Stimulated activated naive CD8-positive, alpha-beta T cell treated with anti-CD3 and anti-CD28 coated beads, Interleukin-15, Interleukin-2, amounts not matched to agents 100 U/mL and 50 U/mL, for 24 hours (primary cell): ENCODE measurements at places on chromosomes 1 and 21.

DNA sequence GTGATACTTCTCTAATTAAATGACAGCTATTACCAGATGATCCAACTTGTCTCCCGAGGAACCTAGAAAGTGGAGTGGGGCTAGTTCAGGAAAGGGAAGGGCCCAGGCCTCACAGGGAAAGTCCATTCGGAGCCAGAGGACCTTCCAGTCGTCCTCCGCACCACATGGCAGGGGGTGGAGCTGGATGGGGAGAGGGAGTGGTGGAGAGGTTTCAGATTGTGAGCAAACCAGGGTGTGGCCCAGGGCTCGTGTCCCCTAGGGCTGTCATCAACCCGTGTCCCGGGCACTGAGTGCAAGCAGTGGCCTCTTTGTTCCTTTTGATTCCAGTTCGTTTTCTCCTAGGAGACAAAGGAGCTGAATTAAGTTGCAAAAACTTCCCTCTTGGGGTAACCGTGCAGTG lies 114.9 kb downstream of the HUNK start:
- DNase-seq: no peak

- DNase-seq: no peak
Observed at GRCh38 chr1:5713101-5714010, 278.9 kb downstream of the NPHP4 start.

DNA sequence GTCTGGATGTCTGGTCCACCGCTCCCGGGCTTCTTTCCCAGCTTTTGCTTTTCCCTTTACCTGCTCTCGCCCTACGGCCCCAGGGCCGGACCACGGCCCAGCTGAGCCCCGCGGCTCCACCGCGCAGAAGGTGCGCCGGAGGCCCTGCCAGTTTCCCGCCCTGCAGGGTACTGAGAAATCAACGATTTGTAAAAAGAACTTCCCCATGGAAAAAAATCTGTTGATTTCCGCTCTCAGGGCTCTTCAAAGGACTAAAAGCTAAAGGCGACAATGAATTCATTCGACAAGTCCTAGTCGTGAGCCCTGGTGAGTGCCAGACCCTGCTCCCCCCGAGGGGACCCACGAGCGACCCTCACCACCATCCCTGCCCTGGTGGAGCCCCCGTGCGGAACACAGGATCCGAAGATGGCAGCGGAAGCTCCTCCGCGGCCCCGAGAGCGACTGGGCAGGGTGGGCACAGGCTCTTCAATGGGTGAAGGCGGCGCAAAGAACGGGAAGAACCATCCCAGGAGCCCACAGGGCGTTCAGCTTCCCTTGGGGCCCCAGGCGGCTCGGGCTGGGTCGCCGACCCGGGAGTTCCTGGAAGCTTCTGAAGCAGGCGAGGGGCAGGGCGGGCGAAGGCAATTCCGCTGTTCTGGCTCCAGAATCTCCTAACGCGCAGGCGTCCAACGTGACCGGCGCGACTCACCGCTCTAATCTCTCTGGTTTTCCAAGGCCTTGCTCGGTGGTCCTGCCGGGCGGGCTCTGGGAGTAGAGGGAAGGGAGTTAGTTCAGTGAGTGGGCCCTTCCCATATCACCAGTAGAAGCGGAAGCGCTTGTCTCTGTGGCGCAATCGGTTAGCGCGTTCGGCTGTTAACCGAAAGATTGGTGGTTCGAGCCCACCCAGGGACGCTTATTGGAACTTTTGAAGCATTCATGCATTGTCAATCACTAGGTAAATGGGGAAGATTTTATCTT lies 6.6 kb upstream of the RNU1-2 start:
- DNase-seq: peak; percentile 89

DNA sequence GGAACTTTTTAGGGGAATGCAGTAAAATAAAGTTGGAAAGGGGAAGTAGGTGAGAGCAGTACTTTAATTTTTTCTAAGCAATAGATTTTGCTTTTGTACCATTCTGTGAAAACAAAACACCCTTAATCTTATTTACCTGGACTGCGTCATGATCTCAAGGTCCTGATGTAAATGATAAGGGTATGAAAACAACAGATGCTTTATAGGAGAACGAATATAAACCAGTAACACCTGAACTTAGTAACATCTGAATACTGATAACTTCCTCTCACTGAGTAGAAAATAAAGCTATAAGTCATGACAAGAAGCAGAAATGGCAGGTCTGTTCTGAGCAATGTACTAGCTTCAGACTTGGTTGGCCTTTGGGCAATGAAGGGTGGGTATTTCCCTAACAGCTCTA lies 77.7 kb downstream of the GDAP2 start:
- no peak for DNase-seq

DNA sequence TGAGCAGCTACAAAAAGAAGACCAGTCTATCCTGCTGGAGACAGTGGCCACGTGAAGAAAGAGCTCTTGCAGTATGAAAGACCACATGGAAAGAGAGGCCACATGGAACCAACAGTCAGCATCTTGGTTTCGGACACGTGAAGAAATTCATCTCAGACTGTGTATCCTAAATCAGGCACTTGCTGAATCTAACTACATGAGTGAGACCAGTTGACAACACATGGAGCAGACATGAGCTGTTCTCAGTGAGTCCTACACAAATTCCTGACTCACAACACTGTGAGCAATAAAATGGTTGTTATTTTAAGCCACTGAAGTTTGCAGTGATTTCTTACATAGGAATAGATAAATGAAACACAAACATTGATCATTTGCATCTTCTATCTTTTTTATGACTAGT lies 2.4 kb upstream of the TAF1A start:
- DNase-seq: no peak

- no peak for DNase-seq
Observed at GRCh38 chr1:182568647-182569284, 20.3 kb downstream of the RNASEL start.

DNA sequence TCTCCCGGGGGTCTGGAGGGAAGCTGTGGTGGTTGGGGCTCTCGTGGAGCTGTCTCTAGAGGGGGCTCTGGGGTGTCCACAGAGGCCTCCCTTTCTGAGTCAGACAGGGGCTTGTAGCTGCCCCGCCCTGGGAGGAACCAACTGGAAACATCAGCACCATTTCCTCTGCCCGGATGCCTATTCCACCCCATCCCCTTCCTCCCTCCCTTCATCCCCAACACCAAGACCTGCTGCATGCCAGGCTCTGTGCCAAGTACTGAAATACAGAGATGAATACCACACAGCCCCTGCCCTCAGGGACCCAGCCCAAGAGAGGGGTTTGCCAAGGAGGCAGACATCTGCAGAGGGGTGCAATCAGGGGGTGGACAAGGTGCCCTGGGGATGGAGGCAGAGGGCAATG lies 125.6 kb upstream of the ADAR start:
- DNase-seq: no peak

DNA sequence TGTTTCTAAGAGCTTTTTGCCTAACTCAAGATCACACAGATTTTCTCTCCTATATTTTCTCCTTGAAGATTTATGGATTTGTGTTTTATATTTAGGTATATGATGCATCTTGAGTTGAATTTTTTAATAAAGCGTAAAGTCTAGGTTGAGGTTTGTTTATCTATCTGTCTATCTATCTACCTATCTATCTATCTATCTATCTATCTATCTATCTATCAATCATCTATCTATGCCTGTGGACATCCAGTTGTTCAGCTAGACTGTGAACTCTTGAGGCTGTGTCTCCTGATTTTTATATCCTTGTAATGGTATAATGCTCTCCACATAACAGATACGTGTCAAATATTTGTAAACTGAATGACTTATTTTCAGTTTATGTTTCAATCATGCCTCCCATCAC lies 120.1 kb downstream of the DNAH14 start:
- DNase-seq: no peak

DNA sequence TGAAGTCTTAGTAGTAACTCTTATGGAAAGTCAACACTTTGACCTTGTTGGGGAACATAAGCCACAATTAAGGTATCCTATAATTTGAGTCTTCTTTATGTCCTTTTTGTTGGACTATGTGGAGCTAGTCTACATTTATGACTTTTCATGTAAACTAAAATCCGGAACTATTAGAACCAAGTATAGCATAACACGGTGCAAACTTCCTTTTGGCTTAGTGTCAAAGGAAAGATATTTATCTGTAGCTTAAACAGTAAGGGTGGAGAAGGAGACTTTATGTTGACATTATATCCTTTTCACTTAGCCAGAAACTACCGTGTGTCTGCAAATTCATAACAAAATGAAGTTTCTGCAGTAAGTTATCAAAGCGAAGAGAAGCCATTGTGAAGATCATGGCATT lies 7.3 kb downstream of the UAP1 start:
- no peak for DNase-seq
